ENCODE measurements at places on chromosomes 1 and 21.
A peak's percentile ranks its signal among the peaks of the same experiment; 100 is the strongest.

GRCh38 chr1:184945029-184945428 lies 29.3 kb downstream of the NIBAN1 start:
- DNase-seq = no peak

DNA sequence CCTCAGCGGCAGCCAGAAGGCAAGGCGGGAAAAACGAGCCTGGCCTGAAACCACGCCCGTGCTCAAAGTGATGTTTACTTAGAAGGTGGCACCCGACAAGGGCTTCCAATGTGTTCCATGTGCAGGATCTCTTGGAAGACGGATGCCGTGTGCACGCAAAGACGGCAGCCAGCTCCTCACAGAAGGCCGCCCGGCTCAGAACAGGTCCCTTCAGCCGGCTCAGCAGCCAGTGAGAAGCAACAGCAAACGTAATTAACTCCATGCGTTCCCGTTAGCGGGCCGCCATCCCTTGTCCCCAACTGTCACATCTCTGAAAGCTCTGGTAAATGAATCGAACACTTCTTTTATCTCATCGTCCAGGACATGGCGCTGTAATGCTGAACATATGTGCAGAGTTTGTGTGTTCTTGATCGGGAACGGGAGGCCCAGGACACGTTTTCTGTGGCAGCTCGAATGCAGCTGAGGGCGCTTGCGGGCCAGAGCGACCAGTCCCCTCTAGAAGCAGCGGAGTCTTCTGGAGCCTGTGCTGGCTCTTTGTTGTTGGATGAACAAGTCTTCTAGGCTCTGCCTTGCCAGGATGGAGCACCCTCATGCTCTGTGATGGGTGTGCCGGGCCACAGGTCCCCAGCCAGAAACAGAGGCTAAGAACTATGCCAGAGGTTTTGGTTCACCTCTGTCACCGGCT lies 94.6 kb upstream of the ARHGEF16 start:
- no peak for DNase-seq

DNA sequence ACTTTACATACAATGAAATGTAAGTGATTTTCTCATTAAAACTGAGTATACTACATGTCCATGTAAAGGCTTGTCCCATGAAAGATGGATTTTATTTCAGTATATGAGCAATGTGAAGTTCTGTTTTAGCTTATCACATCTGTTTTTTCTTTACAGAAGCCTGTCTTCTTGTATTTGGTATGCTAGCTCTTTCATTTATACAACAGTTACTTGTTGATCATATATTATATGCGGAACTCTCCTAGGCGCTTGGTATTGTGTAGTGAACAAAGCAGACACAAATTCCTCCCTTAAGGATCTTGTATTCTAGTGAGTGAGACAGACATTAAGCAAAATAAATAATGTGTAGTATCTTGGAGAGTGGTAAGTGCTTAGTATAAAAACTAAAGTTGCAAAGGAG lies 10.6 kb downstream of the MAP3K21 start:
- DNase-seq = no peak

DNA sequence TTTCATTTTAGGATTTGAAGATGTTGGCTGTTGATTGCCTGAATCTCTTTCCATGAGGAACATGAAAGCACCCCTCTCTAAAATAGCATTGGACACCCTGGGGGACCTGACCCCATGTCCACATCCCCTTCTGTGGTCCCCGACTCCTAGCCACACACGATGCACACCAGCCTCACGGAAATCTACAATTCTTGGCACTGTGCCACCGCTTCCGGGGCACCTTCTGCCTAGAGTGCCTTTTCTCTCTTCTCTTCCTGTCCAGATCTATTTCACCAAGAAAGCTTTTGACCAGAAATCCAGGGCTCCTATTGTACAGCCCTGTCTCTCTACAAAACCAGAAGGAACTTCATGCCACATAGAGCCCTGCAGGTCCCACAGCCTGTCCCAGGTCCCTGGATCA lies 50.3 kb downstream of the MYSM1 start:
- peak; percentile 18 for DNase-seq

GRCh38 chr1:246043556-246043955 lies 463.5 kb downstream of the SMYD3 start:
- DNase-seq = no peak

DNA sequence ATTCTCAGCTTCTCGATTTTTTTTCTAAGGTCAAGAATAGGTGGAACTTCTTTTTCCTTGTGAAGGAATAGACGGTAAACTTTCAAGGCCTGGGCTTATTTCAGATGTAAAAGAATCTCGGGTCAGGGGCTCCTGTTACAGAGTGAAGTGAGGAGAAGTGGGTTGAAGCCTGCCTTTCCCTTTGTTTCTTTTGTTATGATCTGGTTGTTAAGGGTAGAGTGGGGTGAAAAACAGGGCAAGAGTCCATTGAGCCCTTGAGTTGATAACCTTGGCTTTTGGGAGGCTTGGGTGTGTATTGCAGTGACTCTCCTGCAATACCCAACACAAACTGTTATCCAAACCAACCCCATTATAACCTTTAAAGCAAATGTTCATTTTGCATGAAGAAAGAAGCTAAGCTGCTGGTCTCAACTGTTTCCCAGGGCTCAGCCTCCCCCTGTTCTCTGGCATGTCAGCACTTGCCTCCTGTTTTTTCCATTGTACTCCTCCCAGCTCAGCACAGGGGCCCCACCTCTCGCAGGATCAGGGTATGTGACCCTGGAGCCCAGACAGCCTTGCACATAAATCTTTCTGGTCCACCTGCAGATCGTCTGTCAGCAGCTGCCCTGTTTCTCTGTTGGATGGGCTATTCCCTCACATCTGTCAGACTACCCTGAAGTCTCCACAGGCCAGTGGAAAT lies 102.4 kb downstream of the CACHD1 start:
- no peak for DNase-seq

DNA sequence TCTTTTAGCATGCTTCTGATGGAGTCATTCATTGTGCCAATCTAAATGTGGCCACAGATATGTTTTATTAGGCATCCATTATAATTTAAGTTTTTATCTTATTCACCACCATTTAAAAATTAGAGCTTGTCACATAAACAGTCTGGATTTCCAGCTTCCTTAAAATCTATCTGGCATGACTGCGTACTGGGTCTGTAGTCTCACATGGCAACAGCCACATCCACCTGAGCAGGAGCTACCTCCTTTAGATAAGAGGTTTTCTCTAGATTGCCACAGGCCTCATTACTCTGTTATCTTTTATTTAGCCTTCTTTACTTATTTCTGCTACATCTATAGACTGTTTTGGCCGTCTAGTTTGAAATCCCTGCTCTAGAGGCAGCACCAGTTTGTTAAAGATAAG lies 29.1 kb downstream of the B3GALT2 start:
- no peak for DNase-seq

GRCh38 chr1:152959273-152959672 lies 11.2 kb upstream of the SPRR4 start:
- no peak for DNase-seq

- DNase-seq = no peak
Measured at GRCh38 chr1:153550827-153551500, 1.9 kb upstream of the S100A3 start.

GRCh38 chr1:19647643-19648042 lies 3.5 kb downstream of the NBL1 start:
- no peak for DNase-seq

- DNase-seq = no peak
Measured at GRCh38 chr1:54825696-54826095, 24.6 kb upstream of the TTC22 start.

DNA sequence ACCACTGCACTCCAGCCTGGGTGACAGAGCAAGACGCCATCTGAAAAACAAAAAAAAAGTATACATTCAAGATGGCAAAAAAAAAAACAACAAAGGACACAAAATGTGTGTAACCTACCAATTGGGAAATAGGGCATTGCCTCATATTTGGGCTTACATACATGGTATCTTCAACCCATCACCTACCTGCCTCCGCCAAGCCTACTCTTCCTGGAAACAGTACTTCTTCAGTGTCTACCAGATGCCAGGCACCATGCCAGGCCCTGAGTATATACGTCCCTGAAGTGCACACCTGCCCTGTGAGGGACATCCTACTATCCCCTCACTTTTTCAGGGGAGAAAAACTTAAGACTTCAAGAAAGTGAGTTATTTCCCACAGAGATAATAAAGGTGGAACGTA lies 160.2 kb downstream of the TOMM20 start:
- no peak for DNase-seq

GRCh38 chr1:167099851-167100250 lies 6.0 kb downstream of the STYXL2 start:
- DNase-seq = no peak

- peak; percentile 51 for DNase-seq
Measured at GRCh38 chr1:15411593-15412137, 2.0 kb downstream of the EFHD2 start.

- DNase-seq = peak; percentile 26
Measured at GRCh38 chr1:21329209-21329844, 39.1 kb upstream of the ECE1 start.

- no peak for DNase-seq
Measured at GRCh38 chr1:8976896-8977450, 31.3 kb downstream of the CA6 start.

DNA sequence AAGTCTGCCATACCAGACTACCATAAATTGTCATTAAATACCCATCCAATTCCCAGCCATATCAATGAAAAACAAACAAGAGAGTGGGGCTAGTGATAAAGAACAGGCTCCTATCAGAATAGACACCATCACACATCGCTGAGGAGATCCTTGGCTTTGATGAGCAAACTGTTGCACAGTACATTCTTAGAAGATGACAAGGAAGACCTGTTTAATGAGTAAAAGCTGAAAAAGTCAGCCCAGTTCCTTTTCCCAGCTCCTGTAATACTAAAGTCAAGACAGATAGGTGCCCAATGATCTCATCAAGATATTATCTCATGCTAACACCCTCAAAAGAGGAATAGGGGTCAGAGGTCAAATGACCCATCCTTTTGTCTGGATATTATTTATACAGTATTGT lies 164.5 kb upstream of the COA6 start:
- no peak for DNase-seq

DNA sequence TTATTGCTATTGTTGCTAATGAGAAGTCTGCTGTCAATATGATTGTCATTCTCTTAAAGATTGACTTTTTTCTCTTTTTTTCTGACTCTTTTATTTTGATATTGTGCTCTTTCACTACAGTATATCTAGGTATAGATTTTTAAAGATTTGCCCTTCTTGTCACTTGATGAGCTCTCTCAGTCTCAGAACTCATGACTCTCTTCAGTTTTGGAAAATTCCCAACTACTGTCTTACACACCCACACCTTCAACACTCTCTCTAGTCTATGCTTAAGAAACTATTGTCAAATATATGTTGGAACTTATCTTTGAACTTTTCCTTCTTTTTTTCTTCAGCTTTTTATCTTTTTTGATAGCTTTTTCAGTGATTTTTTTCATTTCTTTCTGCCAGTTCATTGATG lies 50.6 kb downstream of the LMO4 start:
- DNase-seq = no peak

- DNase-seq = no peak
Measured at GRCh38 chr1:33267468-33268205, 11.3 kb downstream of the ZNF362 start.

DNA sequence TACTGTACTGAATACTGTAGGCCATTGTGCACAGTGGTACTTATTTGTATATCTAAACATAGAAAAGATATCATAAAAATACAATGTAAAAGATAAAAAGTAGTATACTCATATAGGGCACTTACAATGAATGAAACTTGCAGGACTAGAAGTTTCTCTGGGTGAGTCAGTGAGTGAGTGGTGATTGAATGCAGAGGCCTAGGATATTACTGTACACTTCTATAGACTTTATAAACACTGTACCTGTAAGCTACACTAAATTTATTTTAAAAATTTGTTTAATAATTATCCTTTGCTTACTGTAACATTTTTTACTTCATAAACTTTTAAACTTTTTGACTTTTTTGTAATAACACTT lies 82.5 kb downstream of the FGGY start:
- DNase-seq = no peak

DNA sequence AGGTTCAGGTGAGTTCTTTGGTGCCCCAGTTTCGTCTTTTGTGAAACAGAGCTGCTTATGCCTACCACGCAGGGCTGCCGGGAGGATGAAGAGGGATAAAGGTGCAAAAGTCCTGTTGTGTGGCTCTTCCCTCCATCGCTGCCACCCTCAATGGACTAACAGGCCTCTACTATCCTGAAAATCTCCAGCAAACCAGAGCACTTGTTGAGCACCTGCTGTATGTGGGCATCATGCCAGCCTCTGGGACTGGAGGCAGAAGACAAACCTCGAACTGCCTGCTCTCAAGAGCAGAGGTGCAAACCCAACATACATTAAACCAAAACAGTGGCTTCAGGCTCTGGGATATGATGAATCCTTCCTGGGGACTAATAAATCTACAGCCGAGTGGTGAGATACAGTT lies 174.1 kb downstream of the ACTL8 start:
- no peak for DNase-seq

DNA sequence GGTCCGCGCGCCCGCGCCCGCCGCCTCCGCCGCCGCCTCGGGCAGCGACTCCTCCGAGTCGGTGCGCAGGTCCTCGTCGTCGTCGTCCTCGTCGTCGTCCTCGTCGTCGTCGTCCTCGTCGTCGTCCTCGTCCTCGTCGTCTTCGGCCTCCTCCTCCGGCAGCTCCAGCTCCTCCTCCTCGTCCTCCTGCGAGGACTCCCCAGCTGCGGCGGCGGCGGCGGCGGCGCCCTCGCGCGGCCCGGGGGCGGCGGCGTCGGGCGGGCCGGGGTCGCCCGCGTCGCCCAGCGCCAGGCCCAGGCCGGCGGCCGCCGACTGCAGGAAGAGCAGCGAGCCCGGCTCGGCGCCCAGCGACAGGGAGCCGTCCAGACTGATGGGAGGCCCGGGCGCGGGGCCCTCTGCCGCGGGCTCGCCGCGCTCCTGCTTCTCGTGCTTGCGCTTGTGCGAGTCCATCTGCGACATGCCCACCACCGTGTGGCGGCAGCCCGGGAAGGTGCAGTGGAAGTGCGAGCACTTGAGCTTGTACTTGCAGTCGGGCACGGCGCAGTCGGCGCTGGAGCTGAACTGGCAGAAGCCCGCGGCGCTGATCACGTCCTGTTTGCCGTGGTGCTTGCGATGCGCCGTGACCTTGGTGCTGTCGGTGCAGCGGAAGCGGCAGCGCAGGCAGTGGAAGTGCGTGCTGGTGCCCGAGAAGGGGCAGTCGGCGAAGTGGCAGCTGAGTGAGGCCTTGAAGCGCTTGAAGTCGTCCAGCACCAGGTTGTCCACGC lies 157.3 kb downstream of the CASZ1 start:
- no peak for DNase-seq

DNA sequence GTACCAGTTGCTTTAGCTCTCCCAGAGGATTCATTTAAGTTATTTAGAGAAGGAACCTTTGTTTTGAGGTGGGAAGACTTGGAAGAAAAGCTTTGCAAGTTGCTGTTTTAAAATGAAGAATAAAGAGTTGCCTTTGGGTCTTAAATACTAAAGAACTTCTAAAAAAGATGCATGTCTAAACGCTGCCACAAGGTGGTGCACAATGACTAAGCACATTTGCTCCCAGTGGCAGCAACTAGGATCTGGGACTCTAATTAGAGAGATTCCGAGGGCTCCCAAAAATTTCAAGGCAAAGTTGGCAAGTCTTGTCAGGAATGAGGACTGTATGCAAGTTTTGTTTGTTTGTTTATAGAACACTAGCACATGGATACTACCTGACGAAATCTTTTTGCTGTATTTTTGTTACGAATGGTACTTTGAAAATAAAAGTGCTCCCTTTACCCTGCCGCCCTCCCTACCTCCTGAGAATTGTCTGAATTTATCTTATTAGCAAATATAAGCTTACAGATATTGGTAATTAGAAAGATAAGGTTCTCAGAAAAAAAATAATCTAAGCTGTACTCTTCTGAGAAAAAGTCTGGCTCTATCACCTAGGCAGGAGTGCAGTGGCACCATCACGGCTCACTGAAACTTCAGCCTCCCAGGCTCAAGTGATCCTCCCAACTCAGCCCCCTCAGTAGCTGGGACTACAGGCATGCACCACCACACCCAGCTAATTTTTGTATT lies 121.8 kb downstream of the HFM1 start:
- peak; percentile 40 for DNase-seq
